NCI-H1092 (cell line): ENCODE measurements at places on chromosomes 7 and 10.

DNA sequence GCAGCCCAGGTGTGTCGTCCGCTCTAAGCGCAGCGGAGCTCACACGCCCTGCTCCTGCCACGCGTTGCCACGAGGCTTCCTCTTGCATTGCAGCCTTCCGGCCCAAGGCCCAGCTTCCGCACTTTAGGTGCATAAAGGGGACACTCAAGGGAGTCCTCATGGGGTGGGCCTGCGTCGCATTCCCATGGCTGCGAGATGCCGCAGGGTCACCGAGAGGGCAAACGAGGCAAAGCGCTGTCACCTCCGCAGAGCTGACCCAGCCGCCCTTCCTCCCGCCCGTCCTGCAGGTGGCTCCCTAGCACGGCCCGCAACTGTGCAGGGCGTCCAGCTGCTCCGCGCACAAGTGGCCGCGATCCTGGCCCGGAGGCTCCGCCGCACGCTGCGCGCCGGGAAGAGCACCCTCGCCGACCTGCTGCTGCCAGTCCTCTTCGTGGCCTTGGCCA is 283.5 kb downstream of the ABCA13 start:
- no peak for DNase-seq

- no peak for DNase-seq
These were observed 1049.3 kb upstream of the C7orf33 start for GRCh38 chr7:147541261-147541660.

DNA sequence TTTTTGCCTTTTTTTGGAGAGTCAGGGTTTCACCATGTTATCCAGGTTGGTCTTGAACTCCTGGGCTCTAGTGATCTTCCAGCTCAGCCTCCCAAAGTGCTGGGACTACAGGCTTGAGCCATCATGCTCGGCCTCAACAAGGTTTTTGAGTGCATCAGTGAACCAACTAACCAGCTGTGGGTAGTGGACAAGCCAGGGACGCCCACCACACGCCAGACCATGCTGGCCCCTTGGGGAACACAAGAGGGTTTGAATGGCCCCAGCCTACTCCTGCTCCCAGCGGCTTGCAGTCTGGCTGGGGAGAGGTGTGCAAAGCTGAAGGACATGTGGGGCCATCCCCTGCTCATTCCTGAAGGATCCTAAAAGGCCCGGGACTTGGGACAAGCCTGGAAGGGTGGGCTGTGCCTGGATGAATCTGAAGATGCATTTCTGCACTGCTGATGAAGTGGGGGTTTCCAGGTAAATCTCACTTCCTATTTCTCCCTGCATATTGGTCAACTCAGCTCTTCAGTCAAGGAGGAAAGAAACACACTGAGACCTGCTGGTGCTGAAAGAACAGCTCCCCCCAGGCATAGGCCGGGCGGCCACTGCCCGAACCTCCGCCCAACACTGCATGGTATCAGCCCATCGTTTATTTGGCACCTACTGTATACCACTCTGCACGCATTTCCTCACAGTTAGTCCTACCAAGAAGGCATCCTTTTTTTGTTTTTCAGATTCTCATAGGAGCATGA is 6.9 kb downstream of the MMD2 start:
- DNase-seq = no peak

DNA sequence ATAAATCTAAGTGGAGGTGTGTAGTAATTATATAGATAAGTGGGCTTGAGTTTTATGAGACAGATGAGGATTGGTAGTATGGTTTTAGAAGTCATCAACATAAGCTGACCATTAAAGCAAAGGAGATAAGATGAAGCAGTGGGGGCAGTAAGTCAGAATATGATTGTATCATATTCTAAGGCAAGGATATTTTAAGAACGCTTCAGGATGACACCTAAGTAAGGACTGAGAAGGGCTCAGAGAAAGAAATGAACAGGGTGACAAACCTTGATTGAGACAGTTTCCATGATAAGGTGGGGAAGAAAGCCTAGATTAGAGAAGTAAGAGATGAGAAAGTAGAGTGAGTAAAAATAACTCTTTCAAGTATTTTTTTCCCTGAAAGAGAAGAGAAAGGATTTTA is 567.2 kb downstream of the ATRNL1 start:
- no peak for DNase-seq

- DNase-seq = no peak
These were observed 484 bp upstream of the DLX5 start for GRCh38 chr7:97025130-97025499.

DNA sequence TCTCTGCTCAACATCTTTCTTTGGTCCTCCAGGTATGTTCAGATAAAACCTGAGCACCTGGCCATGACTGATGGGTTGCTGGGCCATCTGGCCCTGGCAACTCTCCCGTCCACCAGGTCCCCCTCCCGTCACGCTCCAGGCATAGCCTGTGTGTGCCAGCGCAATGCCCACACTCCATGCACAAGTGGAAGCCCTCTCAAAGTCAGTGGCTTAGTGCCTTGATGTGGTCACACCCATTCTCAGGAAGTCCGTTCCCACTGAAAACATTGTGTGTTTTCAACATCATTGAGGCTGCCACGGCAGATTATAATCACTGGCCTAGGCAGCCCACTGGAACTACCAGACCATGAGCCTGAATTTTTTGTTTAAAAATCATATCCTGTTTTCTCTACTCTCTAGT is 170.6 kb upstream of the LANCL2 start:
- no peak for DNase-seq

- no peak for DNase-seq
These were observed 46.7 kb upstream of the FAM3C start for GRCh38 chr7:121442845-121443244.

GRCh38 chr10:59079386-59080226 is 96.8 kb upstream of the PHYHIPL start:
- no peak for DNase-seq

DNA sequence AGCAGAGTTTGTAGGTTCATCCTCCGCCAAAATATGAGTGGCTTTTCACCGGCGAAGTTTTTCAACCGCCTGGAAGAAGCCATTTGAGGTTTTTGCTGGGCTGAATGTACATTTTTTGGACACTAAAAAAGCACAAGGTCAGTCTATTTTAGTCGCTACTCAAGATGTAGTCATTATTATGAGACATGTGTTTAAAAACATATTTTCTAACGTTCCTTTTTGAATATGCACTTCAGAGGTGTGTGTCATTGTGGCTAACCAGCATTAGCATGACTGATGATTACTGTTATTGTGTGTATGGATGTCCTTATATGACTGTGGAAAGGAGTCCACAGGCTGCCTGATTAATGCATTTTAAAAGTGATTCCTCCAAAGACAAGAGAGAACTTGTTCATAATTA is 605.4 kb downstream of the INHBA start:
- no peak for DNase-seq

DNA sequence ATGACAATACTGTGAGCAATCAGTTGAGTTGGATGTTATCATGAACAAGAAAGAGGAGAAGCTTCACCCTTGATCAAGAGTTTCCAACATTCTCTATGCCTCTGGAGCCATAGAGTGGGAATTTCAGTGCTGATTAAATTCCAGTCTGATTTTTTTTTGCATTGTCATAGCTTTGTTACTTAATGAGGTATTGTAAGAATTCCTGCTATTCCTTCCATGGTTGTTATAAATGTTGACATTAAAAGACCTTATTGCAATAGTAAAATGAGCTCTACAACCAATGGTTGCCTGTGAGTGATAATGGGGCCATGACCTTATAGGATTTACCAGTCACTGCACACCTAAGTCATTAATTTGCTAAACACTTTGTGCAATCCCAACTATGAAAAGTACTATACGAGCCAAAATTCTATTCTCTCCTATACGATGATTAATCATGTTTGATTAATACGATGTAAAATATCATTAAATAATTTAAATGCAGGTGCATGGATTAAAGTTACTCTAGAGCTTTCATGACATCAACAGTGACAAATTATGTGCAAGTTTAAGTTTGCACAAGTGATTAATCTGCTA is 353.2 kb upstream of the KLF6 start:
- no peak for DNase-seq

- DNase-seq = no peak
These were observed 9.4 kb downstream of the NUB1 start for GRCh38 chr7:151351027-151351426.

GRCh38 chr7:129202058-129202777 is 13.8 kb downstream of the SMO start:
- DNase-seq = no peak

DNA sequence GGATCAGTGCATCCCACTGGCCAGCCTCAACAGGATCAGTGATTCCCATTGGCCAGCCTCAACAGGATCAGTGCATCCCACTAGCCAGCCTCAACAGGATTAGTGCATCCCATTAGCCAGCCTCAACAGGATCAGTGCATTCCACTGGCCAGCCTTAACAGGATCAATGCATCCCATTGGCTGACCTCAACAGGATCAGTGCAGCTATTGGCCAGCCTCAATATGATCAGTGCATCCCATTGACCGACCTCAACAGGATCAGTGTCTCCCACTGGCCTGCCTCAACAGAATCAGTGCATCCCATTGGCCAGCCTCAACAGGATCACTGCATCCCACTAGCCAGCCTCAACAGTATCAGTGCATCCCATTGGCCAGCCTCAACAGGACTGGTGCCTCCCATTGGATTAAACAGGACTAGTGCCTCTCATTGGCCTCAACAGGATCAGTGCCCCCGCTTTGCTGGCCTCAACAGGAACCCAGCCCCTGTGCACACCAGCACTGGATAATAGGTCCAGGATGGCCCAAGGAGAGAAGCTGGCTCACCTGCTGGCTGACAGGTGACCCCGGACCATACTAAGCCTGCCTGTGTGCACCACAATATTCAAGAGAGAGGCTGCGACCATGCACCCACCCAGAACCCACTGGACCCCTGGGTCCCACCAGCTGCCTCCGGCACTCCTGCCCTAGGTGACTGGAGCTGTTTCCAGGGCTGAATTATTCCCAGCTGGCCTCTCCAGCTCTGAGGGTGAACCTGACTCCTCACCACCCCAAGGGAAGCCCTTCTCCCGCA is 59.9 kb downstream of the PDGFA start:
- no peak for DNase-seq

GRCh38 chr10:38032886-38033285 is 22.4 kb downstream of the ZNF33A start:
- DNase-seq = no peak

- DNase-seq = peak; percentile 11
These were observed 96.6 kb downstream of the MKLN1 start for GRCh38 chr7:131424219-131424822.

- no peak for DNase-seq
These were observed 853.9 kb upstream of the LRRTM3 start for GRCh38 chr10:66071907-66072306.

GRCh38 chr10:13453896-13454295 is 74.9 kb downstream of the BEND7 start:
- DNase-seq = no peak

GRCh38 chr7:158279539-158280447 is 307.8 kb downstream of the PTPRN2 start:
- DNase-seq = no peak

DNA sequence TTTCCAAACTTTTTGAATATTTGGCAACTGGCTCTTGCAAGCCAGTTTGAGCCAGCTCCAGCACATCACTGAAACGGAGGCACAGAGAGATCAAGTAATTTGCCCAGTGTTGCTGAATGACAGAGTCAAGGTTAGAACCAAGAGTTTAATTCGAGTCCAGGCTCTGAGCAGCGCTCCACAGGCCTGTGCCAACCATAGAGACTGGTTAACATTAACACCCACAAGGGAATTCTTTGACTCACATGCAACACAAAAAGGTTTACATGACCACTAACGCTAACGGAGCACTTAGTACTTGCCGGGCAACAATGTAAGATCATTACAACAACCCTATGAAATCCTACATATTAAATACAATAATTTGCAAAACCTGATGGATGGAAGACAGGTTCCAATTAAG is 1.5 kb downstream of the RGS10 start:
- no peak for DNase-seq

DNA sequence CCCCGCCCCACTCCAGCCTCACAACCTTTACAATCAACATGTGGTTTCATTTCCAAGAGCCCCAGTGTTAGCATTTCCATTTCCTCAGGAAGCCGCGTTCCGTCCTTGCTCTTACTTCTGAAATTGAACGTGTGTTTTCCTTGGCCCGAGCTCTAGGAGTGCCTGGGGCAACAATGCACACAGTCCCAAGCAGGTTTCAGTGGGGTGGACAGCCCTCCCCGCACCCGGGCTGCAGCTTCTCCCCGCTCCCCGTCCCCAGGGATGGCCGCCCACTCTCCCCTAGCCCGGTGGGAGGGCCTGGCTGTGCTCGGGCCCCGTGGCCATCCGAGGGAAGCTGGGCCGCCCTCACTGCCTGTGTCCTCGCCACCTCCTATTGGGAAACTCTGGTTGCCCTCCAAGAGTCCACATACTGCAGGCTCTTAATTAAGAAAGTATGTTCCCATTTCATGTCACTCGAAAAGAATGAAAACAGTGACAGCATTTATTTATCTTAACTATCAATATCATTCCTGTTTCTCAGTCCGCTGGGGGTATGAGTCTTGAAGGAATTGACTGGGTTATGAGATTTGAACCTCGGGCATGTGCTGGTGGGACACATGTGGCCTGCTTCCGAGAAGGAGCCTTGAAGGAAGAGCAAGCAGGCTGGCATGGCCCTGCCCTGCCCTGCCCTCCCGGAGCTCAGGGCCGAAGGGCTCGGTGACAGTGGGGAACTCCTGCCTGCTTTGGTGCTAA is 163.8 kb downstream of the GRK5 start:
- DNase-seq = no peak

DNA sequence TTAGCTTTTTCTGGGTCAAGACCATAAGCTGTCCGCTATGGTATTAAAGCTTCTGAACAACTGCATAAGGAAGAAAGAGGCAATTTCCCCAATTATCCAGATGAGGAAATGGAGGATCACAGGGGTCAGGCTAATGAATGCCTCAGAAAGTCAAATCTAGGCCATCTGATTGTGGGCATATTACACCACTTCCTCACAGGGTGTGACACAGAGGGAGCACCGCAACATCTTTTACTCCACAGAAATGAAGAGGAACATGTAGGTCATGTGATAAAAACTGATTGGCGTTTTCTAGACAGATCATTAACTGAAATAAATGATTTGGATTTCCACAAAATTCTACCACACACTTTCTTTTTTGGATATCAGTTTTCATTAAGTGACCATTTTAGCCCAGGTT is 384.4 kb downstream of the PARD3 start:
- DNase-seq = no peak

DNA sequence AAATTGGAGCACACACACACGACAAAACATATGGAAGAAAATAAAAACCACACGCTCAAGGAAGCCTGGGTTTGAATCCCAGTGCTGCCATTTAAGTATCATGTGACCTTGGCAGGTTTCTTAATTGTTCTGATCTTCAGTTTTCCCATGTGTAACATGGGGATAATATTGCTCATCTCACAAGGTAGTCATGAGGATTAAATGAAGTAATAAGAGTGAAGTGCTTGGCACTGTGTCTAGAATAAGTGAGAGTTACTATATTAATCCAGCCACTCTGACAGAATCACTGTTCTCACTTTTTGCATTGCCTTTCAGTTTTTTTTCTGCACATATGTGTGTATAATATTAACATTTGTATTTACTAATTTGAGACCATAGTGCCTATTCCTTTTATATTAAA is 43.3 kb downstream of the GOLGA7B start:
- no peak for DNase-seq

DNA sequence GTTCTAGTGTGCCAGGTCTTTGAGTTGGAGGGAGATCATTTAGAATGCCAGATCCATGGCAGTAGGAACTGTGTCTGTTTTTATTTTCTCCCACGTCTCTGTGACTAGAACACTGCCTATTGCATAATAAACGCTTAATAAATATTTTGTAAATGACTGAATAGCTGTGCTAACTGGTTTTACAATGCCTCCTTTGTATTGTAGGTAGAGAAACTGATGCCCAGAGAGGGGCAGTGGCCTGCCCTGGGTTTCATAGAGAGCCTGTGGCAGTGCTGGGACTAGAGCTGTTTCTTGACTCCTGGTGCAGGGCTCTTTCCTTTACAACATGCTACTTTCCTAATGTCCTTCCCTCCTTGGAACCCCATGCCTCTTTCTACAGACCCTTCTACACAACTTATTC is 2.5 kb downstream of the TAS2R5 start:
- no peak for DNase-seq
